ENCODE measurements at places on chromosomes 7 and 10.

DNA sequence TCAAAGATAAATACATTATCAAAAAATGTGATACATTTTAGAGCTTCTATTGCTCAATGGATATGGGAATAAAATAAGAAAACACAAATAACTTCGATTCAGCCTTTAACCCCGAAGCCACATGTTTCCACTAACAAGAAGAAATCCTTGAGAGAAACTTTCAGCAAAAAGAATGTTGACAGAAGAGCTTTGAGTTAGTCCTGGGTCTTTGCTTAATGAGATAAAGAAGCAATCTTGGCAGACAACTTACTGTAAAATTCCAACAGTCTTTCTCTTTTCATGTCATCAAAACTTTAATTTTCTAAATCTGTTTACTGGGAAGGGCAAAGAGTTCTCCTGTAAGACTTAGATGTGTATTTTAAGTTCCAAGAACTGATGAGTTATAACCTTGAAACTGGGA, 810.2 kb downstream of the CNTNAP2 start:
- DNase-seq = no peak

DNA sequence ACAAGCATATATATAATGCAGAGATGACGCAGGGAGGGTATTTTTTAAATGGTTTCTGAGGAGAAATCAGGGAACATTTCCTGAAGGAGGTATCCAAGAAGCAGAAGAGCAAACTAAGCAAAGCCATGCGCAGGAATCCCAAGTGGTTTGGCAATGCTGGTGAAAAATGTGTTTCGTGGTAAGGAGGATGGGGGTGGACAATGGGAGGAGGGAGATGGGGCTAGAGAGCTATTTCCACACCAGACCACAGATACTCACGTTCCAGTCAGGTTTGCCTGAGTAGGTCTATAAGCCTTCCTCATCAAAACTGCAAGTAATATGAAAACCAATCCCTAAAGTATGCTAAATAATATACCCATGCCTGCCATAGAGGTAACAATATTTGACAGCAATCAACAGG, 223.7 kb upstream of the MKLN1 start:
- DNase-seq = no peak

DNA sequence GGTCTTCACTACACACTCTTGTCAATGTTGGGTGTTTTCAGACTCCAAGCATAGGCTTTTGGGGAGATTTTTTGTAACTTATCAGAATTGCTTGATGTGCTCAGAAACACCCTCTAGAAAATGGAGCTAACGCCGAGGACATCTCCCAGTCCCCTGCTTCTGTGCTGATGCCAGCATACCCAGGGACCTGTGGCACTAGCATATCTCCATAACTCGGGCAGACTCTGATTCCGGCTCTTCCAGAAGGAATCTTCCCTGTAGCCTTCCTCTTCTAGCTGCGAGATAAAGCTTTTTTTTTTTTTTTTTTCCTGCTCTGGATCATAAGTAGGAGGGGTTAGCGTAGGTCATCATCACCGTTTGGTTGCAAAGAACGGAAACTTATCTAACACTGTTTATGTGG, 434.4 kb downstream of the GALNT17 start:
- no peak for DNase-seq

GRCh38 chr10:113360870-113361269, 192.0 kb upstream of the HABP2 start:
- no peak for DNase-seq

DNA sequence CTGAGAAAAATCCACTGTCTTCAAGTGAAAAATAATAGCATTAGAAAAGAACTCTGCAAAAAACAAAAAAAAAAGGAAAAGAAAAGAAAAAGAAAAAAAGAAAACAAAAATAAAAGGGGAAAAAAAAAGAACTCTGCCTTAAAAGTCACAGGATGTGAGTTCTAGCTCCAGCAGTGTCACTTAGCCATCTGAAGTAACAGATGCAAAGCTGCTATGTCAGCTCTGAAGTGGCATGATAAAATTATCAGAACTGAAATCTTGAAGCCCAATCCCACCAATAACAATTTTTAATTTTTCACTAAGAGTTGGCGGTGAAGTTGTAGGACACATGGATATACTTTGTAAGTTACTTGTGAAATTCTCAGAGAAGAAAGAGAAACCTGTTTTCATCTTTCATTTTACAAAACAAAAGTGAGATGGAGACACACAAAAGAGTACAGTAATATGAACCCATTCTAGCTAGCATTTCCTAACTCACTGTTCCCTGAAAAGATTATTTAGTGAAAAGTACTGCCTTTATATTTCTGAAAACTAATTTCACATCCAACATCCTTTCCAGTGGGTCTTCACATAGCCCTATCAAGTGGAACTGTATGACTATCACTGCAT, 103.5 kb downstream of the ELAPOR2 start:
- DNase-seq = no peak

- no peak for DNase-seq
These were observed 1.8 kb upstream of the CEP41 start for GRCh38 chr7:130442601-130443000.

DNA sequence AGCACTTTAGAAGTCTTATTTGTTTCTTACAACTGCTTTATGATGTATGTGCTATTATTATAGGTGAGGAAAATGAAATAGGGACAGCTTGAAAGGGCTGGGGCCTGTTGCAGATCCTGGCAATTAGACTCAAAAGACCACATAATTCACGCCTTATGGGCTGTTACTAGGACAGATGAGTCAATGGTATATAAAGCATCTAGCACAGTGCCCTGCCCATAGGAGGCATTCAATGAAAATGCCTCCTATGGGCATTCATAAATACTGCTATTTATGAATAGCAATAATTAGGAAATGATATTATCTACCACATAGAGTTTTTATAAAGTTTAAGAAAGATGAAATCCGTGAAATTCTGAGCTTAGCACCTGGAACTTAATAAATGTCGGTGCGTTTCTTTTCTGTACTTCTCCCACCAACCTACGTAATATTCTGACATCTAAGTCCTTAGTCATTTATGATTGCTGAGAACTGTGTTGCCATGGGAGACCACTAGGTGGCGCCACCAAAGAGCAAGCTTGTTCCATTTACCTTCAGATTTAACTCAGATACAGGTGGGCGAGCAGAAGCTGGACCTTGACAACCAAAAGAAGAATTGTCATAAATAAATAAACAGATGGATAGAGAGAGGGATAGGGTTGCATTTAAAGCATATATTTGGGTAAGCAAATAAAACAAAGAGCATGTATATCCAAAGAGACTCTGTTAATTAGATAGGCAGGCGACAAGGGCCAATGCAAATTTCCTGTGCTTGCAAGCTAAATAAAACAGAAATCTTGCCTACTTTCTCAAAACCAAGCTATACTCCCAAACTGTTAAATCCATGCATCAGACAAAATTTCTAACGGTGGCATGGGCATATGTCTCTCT, 699.9 kb downstream of the INHBA start:
- DNase-seq = no peak

DNA sequence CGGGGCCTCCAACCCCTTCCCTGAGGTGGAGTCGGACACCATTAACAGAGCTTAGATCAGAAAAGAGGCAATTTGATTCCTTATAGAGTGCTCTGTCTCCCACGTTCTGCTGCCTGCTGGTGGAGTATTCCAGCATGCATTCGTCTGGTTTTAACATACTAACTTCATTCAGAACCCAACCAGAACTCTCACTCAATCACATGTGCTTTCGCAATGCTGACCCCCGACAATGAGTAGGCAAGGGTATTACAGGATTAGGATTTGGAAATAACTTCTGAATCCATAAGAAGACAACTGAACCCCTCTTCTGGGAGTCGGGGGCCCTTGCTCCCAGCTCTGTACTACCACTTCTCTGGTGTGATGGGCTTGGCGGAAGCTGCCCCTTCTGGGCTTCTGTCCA, 55.7 kb upstream of the HABP2 start:
- DNase-seq = no peak

GRCh38 chr7:143953421-143953820, 1.2 kb upstream of the OR2F1 start:
- DNase-seq = no peak

DNA sequence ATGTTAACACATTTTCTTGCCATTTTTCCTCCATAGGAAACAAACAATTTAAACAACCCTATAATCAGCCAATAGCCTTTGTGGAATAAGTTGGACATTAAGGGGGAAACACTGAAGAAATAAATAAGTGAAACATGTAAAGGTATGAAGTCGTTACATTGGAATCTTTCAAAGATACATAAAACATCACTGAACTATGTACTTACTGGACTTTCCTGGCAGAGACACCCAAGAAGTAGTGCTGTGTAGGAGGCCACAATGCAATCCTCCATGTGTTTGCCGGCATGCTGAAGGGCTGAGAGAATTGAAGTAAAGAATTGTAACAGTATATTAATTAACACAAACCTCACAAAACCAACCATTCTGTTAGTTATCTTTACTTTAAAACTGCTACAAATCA, 76.5 kb upstream of the GRID1 start:
- no peak for DNase-seq

GRCh38 chr10:129131457-129132132, 335.4 kb upstream of the MGMT start:
- DNase-seq = no peak

DNA sequence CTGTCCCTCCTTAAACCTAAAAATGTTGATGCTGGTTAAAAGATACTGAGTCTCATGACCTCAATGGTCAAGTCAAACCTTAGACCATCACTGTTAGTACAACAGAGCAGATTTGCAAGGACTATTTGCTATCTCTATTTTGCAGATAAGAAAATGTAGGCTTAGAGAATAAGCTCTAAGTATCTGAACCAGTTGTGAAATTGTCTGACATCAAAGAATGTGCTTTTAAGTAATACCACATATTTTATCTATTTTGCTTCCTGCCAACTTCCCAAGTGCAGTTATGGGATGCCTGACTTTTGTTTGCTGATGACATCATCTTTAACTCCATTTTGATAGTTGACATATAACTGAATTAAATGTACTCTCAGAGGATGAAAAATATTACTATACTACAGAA, 83.6 kb upstream of the TMEM106B start:
- no peak for DNase-seq

- no peak for DNase-seq
These were observed 1049.6 kb downstream of the GRM8 start for GRCh38 chr7:126203185-126203584.

- DNase-seq = no peak
These were observed 10.9 kb downstream of the LDB3 start for GRCh38 chr10:86678999-86679792.

DNA sequence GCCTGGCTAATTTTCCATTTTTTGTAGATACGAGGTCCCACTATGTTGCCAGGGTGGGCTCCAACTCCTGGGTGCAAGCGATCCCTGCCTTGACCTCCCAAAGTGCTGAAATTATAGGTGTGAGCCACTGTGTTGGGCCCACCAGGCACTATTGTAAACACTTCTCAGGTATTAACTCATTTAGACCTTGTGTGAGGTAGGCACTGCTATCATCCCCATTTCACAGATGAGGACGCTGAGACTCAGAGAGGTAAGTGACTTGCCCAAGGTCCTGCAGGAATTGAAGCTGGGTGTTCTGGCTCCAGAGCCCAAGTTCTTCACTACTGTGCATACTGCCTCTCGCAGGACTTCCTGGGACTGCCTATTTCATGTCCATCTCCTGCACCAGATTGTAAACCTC, 67.1 kb upstream of the SYPL1 start:
- DNase-seq = no peak

DNA sequence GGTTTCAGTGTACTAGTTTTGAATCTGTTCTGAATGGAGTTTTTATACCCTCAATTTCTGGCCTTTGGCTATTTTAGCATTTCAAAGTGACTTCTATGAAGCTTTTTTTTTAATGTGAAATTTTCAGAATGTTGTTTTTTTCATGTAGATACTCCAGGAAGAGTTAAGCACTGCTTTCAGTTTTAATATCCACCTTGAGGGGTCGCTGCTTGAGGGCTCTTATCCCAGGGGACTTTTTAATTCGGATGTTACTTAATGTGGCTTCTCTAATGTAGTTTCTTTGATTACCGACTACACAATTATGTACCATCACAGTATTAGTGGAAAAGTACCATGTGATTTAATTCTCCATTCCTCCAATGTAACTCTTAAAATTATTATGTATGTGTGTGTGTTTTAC, 5.2 kb downstream of the IFIT5 start:
- no peak for DNase-seq

GRCh38 chr10:100939763-100940344, 27.1 kb downstream of the SLF2 start:
- no peak for DNase-seq

DNA sequence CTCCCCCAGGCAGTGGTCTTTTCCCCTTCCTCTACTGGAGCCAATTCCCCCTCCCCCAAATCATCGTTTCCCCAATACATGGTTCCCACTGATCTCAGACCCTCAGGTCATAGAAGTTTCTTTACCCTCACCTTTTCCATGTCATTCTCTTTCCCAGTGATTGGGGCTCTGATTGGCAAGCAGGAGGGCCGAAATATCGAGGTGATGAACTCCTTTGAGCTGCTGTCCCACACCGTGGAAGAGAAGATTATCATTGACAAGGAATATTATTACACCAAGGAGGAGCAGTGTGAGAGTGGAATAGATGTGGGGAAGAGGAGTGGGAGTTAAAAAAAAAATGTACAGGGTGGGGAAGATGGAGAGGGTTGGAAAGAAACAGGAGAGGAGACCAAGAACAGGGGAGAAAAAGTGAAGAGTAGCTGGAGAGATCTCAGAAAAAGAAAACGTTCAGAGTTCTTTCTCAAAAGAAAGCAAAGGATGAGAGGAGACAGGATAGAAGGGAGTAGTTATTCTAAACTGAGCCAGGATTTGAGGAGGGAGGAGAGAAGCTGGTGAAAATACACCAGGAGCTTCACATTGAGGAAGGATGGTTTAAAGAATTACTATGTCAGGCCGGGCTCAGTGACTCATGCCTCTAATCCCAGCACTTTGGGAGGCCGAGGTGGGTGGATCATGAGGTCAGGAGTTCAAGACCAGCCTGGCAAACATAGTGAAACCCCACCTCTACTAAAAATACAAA, 858 bp downstream of the COPS6 start:
- DNase-seq = no peak

- DNase-seq = no peak
These were observed 139.3 kb downstream of the TWIST1 start for GRCh38 chr7:18978108-18978495.

DNA sequence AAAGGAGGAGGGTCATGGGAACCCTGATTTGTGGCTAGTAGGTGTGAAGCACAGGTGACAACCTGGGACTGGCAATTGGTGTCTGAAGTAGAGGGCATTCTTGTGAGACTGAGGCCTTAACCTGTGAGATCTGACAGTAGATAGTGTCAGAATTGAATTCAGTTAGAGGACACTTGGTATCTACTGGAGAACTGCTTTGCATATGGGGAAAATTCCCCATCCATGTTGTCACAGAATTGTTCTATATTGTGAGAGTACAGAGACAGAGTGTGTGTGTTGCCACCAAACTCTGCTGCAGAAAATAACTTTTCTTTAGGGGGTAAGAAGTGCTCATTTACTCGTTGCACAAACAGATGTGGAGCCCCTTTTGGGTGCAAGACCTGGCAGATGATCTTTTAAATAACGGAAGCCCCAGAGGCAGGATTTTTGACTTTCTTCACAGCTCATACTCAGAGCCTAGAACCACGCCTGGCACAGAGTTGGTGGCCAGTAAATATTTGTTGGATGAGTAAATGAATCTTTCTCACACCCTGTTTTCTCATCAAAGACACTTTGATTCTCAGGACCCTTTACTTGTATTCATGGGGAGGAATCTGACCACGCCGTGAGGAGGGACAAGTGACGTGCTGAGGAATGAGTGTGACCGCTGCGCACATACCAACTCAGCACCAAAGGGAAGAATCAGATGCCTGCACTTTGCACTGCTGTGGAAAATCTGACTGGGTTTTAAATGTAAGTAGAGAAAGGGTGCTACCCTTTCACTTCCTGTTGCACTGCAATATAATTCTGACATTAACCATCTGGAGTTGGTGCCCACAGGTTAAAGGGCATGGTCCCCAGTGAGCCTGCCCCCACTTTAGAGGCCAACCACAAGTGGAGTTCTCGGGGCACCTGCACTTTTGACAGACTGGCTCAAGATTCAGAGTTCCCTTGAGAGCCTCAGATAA, 39.2 kb upstream of the SDHAF3 start:
- no peak for DNase-seq

All from natural killer cell treated with Interleukin-12 subunit alpha and Interleukin-12 subunit beta and Interleukin-15 and Interleukin-18, amount 100 ng/mL, for 72 hours (primary cell).